ENCODE measurements at places on chromosomes 3 and 15.
A peak's percentile ranks its signal among the peaks of the same experiment; 100 is the strongest.

DNA sequence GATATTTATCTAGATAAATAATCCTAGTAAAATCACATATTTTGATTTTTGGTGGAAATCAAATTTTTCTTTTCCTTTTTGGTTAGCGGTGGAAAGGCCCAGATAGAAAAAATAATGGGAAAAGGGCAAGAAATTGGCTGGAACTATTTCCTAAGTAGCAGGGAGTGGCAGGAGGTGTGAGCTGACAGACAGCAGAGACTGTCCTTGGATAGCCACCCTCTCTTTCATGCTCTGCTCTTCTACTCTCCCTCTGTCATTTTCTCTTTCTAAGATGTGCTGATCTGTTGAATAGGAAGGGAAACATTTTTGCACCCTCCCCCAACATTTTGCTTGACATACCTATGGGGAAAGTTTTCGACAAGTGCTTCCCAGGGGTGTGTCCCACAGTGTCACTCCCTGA lies 18.9 kb upstream of the ONECUT1 start:
- no peak for DNase-seq

DNA sequence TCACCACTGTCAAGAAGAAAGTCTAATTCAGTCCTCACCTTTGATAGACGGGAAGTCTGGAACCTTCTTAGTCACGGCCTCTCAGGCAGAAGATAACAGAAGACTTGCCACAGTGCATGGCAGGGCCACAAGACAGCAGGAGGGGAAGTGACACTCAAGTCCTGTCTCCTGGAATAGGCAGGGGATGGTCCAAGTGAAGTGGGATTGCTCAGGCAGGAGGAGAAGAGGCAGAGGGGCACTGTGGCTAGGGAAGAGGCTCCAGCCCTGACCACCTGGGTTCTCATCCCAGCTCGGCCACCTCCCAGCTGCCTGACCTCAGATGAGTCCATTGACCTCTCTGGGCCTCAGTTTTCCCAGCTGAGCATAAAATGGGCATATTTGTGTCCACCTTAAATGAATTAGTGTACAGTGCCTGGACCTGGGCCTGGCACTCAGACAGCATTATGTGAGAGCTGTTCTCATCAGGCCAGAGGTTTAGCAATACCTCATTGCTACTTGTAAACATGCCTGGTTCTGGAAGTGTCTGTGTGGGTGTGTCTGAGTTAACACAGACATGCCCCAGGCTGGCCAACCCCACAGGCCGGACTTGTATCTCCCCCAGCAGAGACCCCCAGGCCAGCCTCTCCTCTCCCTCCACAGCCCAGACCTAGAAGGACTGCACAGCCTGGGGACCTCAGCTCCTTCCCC lies 11.5 kb upstream of the PCSK6 start:
- DNase-seq = no peak

DNA sequence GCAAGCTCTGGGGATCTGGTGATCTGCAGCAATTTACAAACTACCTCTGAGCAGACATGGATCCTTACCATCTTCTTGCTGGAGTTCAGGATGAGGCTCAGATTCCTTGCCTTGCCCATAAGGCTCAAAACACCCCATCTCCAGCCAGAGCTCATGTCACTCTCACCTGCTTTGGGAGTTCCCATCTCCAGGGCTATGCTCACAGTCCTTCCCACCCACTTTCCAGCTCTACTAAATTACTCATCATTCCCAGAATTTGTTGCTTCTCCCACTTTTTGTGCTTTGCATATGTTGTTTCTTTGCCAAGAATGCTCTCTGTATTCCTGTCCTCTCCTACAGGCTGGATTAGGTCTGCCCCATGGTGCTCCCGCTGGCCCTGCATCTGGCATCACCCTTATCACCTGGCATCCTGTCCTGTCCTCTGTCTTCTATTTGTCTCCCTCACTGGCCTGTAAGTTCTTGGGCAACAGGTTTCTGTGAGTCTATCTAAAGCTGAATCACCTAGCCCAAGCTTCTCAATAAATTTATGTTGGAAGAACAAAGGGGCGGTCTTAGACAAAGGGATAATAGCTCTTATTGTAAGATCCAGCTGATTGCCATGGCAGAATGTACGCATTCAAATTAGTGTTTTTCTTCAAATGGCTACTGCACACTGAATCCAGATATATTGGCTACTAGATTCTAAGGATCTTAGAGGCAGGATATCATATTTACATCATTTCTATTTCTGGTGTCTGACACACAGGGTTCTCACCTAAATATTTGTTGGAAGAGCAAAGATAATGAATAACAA lies 179.2 kb downstream of the CLSTN2 start:
- no peak for DNase-seq

DNA sequence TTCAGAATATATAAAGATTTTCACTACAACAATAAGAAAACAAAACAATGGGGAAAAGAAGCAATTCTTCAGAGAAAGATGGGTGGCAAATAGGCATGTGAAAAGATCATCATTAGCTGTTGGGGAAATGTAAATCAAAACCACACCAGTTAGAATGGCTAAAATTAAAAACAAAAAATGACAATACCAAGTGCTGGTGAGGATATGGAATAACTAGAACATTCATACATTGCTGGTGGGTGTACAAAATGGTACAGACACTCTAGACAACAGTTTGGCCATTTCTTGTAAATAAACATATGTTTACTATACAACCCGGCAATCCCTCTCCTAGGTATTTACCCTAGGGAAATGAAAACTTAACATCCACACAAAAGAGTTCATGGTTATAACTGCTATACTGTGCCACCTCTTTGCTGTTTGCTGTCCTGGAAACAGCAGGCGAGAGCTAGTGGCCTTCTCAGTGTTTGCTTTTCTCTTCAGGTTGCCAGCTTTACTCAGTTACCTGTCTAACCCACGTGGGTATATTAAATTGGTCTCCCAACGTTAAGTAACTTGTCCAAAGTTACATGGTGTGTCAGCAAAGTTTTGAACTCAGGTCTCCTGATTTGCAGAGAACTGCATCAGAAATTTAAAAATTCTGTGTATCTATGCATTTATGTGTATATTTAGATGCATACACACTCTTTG lies 4.6 kb upstream of the NIT2 start:
- no peak for DNase-seq

DNA sequence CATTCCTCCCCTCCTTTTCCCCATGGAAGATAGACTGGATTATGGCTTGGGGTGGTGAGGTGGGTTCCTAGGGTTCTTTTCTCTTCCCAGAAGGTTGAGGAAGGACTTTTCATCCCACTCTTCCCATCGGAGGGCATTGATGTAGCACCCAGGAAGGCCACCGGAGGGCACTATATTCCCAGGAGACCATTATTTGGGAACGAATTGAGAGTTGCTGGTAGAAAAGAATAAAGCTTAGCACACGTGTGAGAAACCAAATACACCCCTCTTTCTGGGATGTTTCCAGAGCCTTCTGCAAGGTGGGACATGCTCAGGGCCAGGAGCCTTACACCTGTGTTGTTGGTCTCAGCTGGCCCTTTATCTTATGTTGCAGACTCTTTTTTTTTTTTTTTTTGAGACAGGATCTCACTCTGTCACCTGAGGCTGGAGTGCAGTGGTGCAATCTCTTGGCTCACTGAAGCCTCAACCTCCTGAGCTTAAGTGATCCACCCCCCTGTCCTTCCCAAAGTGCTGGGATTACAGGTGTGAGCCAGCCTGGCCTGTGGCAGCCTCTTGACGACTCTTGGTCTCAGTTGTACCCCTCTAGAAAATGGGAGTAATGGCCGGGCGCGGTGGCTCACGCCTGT lies 6.3 kb upstream of the CDC25A start:
- no peak for DNase-seq

GRCh38 chr3:171092467-171092911 lies 66.0 kb upstream of the SLC2A2 start:
- DNase-seq = no peak

DNA sequence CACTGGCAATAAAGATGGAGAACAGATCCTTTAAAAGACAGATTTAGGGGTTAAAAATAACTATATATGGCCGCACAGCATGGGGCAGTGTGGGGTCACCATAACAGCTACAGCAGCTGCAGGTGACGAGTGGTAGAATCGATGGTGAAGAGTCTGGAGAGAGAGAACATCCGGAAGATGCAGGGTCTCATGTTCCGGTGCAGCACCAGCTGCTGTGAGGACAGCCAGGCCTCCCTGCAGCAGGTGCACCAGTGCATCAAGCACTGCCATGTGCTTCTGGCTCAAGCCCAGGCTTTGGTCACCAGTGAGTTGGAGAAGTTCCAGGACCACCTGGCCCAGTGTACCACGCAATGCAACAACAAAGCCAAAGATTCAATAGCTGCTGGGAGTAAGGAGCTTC lies 93.7 kb upstream of the IMPG2 start:
- no peak for DNase-seq

- no peak for DNase-seq
Measured at GRCh38 chr3:37309921-37310665, 135.7 kb upstream of the LRRFIP2 start.

DNA sequence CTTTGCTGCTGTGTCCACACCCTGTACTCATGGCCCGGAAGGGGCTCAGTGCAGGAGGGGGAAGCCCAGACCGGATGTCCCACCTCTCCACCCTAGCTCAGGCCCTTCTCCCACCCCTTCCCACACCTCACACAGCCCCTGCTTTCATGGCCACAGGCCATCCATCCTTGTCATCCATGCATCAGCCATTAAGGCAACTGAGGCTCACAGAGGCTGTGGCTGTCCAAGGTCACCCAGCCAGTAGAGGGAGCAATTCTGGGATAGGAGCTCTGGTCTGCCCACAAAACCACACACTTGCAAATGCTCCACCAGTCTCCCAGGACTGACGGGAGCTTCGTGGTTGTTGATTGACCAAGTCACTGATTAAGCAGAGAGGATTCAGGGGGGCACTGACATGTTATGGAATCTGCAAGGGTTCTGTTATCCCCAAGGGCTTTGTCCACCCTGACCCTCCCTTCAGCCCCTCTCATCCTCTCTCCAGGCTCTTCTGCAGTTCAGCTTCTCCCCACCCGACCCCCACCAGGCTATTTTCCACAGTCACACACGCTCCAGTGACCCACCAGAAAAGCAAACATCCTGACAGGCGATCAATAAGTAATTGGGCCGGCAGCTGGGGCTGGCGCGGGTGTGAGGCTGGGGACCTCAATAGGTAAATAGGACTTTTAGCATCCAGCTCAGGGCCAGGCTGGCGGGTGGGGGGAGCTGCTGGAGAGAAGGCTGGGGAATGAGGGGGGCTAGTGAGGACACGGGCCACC lies 15.1 kb downstream of the LINGO1 start:
- DNase-seq = no peak

GRCh38 chr3:106333911-106334618 lies 465.3 kb upstream of the CBLB start:
- peak; percentile 14 for DNase-seq

DNA sequence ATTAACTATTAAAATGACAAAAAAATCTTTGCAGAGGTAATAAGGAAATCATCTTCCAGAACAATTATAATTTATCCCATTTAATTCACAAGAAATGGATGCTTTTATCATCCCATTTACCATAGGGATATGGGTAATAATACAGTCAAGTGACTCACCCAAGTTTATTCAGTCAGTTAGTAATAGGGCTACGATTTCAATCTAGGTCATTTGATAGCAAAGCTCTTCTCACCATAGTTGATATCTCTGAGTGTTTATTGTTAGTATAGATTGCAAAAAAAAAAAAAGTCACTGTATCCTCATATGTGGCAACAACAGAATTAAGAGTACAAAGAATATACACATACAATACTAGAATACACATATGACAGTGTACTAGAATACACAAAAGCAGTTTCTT lies 797.1 kb downstream of the ROBO1 start:
- no peak for DNase-seq

- DNase-seq = no peak
Measured at GRCh38 chr3:182094321-182094720, 382.6 kb downstream of the SOX2 start.

DNA sequence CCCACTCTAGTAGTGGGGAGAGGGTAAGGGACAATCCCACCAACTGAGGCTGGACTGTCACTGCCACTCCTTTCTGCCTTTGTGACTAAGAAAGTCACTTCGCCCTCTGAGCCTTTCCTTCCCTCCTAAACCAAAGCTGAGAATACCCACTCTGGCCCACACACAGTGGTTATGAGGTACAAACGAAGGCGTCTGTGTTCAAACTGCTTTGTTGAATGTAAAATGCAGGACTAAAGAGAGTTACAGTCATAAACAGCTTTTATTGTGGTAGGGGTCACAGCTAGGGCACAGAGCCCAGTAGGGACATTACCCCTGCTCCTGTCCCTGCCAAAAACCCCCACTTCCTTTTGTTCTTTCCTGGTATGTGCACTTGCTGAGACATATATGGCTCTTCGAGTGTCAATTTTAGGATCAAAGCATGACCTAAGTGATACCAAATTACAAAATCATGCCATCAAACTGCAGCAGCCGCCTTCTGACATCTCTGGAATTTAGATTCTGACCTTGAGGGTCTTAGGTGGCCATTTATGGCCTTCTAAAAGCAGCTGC lies 45.1 kb downstream of the CTDSPL start:
- no peak for DNase-seq

DNA sequence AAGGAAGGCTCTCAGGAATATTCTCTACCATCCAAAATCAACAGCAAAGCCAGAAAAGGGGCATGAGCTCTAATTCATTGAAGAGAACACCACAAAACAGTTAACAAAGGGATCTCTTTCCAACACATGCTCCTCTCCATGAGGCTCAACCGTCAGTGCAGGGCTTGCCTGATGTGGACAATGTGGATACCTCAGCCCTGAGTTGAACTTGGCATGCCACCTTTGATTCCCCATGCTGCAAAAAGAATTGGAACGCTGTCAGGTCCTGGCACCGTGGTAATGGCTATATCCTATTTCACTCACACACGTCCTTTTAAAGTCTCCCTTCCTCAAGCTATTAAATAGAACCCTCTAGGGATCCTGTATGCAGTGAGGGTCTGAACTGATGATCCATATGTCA lies 30.7 kb upstream of the IP6K2 start:
- DNase-seq = no peak

- DNase-seq = no peak
Measured at GRCh38 chr3:31959251-31959650, 21.8 kb downstream of the OSBPL10 start.

DNA sequence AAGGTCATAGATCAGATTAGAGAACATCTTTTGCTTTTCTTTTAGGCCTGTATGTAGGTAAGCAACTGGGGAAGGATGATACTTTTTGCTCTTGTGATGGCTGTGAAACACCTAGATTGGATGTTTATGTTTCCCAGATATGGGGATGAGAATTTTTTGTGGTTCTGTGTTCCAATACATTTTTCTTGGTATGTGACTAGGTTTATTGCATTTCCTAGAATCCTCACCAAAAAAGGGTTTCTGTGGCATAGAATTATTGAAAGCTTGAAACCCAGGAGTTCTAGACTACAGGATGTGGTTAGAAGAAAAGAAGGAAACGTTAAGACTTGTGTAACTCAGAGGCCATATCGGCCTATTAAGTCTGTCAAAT lies 25.8 kb downstream of the OXNAD1 start:
- DNase-seq = no peak

GRCh38 chr3:87268646-87269211 lies 7.7 kb downstream of the POU1F1 start:
- DNase-seq = no peak
